NCI-H1092 (cell line): ENCODE measurements at places on chromosomes 3 and 15.

DNA sequence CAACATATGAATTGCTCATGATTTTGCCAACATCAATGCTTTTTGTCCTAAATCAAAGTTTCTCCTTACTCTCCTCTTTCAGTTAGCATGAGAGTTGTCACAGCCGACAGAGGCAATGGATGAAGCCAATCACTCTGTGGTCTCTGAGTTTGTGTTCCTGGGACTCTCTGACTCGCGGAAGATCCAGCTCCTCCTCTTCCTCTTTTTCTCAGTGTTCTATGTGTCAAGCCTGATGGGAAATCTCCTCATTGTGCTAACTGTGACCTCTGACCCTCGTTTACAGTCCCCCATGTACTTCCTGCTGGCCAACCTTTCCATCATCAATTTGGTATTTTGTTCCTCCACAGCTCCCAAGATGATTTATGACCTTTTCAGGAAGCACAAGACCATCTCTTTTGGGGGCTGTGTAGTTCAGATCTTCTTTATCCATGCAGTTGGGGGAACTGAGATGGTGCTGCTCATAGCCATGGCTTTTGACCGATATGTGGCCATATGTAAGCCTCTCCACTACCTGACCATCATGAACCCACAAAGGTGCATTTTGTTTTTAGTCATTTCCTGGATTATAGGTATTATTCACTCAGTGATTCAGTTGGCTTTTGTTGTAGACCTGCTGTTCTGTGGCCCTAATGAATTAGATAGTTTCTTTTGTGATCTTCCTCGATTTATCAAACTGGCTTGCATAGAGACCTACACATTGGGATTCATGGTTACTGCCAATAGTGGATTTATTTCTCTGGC, 2.5 kb downstream of the OR4F6 start:
- DNase-seq, result no peak

DNA sequence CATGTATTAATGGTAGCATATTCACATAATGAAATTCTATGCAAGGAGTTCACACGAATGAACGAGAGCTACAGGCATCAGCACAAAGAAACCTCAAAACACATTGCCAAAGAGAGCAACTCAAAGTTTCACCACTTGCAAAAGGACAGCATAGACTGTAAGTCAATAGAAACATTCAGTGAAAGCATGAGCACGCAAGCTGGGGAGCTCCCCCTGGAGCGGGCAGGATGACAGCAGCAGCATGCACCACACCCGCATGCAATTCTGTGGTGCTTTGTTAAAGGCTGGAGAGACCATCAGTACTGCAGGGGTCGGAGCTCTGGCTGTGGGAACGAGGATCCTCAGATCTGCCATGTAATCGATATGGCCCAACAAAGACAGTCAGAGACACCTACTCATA, 18.7 kb downstream of the OCA2 start:
- DNase-seq, result no peak

- DNase-seq, result no peak
Measured at GRCh38 chr15:50862553-50862952, 45.9 kb upstream of the AP4E1 start.

DNA sequence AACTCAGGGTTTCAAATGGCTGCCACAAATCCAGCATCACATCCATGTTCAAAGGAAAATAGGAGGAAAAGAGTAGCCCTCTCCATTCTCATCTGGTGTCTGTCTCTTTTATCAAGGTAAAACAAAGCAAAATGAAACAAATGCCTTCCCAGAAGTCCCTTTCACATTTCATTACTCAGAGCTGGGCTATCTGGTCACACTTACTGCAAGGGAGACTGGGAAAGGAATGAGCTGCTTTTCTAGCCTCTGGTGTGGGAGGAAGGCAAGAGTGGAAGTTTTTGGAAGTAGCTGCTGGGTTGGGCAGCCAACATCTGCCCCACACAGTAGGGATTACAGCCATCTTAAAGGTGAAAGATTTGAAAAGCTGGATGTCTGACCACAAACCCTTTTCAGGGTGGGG, 51.8 kb downstream of the KLF15 start:
- no peak for DNase-seq

GRCh38 chr15:80604583-80605575, 90.2 kb upstream of the ABHD17C start:
- no peak for DNase-seq
